ENCODE measurements at places on chromosomes 12 and 14.

DNA sequence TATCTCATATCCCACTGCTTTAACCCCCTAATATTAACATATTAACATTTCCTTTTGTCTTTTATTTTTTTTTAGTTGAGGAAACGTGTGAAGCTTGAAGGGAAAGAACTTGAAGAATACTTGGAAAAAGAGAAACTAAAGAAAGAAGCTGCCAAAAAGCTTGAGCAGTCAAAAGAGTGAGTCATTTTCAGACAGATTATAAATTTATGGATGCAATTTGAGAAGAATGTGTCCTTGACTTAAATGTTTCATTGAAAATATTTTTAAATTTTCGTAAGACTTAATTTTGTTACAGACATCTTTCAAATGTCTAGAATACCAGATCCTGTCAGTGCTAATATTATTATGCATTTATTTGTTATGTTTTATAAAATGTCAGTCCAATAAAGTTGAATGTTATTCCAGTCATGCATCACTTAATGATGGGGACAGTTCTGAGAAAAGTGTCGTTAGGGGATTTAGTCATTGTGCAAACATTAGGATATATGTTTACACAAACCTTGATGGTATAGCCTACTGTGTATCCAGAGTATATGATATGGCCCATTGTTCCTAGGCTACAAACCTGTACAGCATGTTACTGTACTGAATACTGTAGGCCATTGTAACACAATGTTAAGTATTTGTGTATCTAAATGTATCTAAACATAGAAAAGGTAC is 32.6 kb downstream of the CPSF2 start:
- no peak for DNase-seq

- DNase-seq: no peak
These were observed 69.9 kb downstream of the SUDS3 start for GRCh38 chr12:118446247-118446646.

DNA sequence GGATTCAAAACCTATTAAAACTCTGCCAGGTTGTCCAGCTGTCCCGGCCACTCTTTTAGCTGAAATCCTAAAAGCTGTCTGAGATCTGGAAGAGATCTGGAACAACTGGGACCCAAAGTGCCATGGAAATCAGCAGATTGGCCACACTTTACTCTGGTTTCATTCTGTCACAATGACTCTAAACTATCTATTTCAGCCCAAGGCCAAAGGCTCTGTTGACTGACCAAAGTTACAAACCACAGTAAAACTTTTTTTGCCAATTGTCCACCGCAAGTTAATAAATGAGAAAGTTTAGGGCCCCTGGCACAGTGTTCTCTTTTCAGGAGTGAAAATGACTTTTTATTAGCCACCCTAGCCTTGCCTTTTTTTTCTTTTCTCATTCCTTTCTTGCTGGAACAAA is 113.4 kb upstream of the CPM start:
- DNase-seq: no peak

GRCh38 chr12:124352839-124353238 is 57.9 kb downstream of the RFLNA start:
- DNase-seq: peak; percentile 24

GRCh38 chr12:2682296-2683251 is 112.2 kb upstream of the FKBP4 start:
- DNase-seq: peak; percentile 74

GRCh38 chr12:53694756-53695151 is 18.9 kb upstream of the ATP5MC2 start:
- DNase-seq: no peak

- no peak for DNase-seq
These were observed 657.3 kb downstream of the BCL11B start for GRCh38 chr14:98614741-98615140.
